ENCODE measurements at places on chromosomes 1 and 21. TPM values are rescaled to one million over a fixed set of nuclear protein-coding genes. Genes with fewer than 3 reads are reported as not detected.

The RAB42 gene
- not detected for total RNA-seq

The AHCTF1 gene
- total RNA-seq: 53.8 TPM

The YIPF1 gene
- total RNA-seq: 25.3 TPM

The KTI12 gene
- 17.6 TPM for total RNA-seq

The CTSK gene
- 5.3 TPM for total RNA-seq

The IFNLR1 gene
- 2.0 TPM for total RNA-seq

The MAD2L2 gene
- 153 TPM for total RNA-seq

The LCE2B gene
- total RNA-seq: not detected

The WARS2 gene
- total RNA-seq: 14.3 TPM

The TRIM45 gene
- 1.6 TPM for total RNA-seq

DNA sequence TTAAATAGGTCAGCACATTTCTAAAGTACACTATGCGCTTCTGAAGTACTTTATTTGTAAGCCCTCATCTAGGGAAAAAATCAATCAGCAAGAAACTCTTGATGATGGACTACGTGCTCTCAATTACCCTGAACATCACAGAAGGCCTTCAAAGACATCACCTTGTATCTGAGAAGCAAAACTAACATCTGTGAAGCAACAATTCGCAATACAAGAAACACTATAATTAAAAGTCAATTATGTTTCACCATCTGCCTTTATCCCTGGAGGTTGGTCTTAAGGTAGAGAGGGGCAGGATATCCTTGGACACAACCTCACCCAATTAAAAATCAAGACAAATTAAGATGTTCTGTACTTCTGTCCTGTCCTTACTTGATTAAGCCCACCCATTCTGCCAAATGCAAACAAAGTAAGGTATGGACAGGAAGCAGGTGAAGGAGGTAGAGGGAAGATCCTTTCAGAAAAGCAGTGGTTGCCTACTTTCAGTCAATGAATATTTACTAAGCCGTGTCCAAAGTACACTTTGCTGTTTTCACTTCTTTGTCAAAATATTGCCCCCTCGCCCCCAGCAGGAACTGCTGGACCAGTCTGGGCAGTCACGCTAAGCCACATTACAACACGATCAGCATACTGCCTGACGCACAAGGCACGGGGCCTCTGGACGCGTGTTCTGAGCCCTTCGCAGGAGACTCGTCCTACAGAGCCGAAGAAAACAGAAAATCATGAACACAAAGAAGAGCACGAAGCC is 887 bp downstream of the SLC19A2 start:
- DNase-seq: no peak

DNA sequence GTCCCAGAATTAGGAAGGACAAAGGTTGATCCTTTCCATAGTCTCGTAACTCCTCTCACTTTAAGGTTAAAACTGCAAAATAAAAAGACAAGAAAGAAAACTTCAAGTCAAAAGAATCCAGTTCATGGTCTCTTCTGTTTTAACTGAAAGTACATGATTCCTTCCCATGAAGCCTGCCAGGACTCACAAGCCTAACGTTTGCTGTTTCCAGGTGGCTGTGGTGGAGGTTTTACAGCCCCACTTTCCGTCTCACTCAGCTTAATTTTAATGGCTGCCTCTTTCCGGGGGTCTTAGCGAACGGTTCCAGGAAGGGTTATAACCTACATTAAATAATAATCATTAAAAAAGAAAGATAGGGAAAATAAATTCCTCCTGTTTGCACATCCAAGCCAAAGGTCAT is 136.8 kb upstream of the SPAG17 start:
- no peak for DNase-seq

GRCh38 chr1:228416217-228416933 is at the start of gene TRIM17:
TSS of gene TRIM17 (minus strand) at chr1:228416861. CDS start at chr1:228415072, 1,789 bp downstream.
- peak; percentile 76 for DNase-seq

DNA sequence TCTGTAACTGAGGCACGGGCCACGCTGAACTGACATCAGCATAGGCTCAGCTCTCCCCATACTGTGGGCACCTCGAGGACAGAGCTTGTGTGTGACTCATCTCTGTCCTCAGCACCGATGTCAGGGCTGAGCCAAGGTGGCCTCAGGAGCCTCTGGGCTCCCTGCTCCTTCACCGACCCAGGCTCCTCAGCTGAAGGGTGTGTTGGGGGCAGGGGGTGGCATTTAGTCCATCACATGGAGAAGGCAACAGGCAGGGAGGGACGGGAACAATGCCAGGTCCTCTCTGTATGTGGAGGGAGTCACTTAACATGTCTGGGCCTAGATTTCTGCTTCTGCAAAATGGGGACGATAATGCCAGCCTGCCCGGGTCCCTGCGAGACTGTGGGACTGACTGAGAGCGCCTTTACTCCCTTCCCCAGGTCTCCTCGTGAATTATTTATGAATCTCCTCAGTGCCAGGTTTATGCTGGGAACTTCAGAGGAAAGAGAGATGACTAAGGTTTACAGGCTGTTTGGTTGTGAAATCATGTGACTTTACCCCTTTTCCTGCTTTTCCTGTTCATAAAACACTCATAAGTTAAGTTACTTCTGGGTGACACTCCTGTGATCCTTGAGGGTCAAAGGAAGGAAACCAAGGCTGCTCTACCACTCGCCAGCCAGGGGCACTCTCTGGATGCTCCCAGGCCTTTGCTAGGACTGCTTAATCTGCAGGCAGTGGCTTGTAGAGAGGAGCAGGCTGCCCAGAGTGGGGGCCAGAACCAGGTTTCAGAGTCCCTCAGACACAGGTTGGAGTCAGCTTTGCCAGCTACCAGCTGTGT is 16.2 kb downstream of the TTC39A start:
- no peak for DNase-seq

- no peak for DNase-seq
These were observed 17.5 kb upstream of the LAMTOR5 start for GRCh38 chr1:110424699-110425611.

GRCh38 chr1:109630081-109630897 is 10.7 kb downstream of the AMPD2 start:
- DNase-seq: no peak

- DNase-seq: no peak
These were observed 233.6 kb downstream of the RPS6KC1 start for GRCh38 chr1:213284626-213285025.

- DNase-seq: no peak
These were observed 156.0 kb downstream of the RERE start for GRCh38 chr1:8661185-8662110.

GRCh38 chr1:214861615-214862014 is 220.9 kb upstream of the KCNK2 start:
- DNase-seq: no peak

GRCh38 chr1:221865808-221866207 is 123.9 kb upstream of the DUSP10 start:
- no peak for DNase-seq

DNA sequence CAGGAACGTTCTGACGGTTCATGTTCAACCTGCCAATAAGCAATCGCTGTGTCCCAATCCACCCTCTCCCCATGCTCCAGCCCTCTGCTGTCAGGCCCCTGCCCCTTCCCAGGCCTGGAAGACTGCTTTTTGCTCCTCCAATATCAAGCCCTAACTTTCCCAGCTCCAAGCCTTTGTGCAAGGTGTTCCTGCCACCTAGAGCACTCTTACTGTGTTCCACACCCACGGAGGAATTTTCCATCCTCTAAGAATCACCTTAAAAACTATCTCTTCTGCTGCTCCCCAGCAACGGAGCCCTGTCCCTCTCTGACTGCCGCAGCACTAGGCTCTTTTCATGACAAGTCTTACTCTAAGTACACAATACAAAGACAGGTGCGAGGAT is 657.9 kb downstream of the AJAP1 start:
- DNase-seq: no peak

GRCh38 chr1:12075195-12076114 is 12.4 kb downstream of the TNFRSF8 start:
- DNase-seq: no peak

DNA sequence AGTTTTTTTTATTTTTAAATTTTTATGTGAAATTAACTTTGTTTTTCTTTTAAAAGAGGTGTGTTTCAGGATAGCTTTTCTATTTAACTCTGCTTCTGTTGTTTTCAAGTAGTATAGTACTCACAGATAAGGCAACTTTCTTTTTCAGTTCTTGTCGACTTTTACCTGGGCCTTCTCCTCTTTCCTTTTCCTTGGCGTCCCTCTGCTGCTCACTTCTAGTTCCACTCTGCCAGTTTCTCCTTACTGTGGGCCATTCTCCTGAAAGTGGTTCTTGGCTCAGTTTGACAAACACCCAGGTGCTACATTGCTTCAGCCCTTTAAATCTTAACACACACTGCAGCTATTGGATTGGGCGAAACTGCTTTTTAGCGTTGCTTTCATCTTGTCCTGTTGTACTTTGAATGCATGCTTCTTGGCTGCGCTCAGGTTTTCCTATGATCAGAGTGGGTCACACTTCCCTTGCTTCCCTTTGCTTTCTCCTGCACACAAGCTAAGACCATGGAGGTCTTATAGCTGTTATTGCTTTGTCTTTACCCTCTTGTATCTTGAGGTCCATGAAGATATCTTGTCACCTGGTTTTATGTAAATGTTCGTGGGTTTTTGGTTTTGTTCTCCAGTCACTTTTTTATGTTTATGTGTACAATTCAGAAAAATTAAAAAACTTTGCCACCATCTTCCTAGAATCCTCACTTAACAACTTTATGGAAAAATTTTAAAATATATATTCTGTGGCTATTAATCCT is 21.6 kb downstream of the GABPA start:
- no peak for DNase-seq

DNA sequence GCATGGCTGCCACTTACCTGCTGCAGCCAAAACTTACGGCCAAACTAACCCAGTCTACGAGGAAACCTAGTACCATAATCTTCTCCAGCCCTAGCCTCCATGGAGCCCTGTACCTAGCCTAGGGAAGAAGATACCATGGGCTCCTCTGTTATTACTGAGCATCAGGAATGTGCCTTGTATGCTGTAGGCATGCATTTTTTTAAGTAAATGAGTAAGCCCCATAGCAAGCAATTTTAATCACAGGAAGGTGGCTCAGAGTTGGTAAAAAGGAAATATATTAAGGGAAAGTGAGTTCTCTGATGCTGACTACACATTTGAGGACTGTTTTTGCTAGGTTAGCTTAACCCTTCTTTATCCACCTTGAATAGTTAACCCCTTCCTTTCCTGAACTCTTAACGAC is 21.2 kb downstream of the NFASC start:
- no peak for DNase-seq

DNA sequence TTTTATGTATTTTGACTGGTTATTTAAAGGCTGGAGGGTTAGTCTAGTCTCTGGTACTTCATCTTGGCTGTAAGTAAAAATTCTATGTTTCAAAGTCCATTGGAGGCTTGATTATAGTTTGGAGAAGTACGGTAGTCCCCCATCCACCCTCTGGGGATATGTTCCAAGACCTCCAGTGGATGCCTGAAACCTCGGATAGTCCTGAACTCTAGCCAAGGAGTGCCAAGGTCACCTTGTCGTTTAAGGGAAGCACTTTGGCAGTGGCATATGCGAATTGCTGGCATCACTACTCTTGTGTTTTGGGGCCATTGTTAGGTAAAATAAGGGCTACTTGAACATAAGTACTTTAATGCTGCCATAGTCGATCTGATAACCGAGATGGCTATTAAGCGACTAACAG is 18.4 kb downstream of the CDC73 start:
- DNase-seq: no peak

GRCh38 chr1:156112276-156113137 is 2.0 kb upstream of the LMNA start:
- DNase-seq: no peak

DNA sequence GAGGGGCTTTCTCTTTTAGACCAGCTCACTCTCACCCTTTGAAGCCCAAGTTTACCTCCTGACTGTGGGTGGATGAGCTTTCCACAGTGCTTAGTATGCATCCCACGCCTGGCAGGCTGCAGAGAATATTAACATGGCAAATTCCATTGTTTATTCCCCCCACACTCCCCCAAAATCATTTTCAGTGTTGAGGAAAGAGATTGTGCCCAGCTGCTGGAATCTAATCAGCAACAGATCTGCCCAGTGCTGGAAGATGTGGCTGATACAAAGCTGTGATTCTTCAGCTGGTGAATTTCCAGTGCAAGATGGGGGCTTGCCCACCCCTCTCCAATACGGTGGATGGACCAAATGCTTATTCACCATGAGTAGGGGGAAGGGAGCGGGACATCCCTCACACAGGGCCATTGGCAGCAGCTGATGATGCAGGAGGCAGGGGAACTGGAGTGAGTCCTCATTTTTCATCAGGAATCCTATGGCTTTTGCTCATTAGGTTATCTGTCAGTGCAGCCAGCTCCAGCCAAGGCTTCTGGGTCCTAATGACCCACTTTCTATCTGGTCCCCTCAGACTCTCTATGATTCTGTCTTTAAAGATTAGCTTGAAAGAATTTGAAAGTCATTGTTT is 39.7 kb upstream of the KCNA3 start:
- DNase-seq: no peak

GRCh38 chr1:201108614-201109013 is 3.6 kb downstream of the CACNA1S start:
- no peak for DNase-seq

- DNase-seq: no peak
These were observed 5.5 kb upstream of the LCE5A start for GRCh38 chr1:152505083-152505482.

DNA sequence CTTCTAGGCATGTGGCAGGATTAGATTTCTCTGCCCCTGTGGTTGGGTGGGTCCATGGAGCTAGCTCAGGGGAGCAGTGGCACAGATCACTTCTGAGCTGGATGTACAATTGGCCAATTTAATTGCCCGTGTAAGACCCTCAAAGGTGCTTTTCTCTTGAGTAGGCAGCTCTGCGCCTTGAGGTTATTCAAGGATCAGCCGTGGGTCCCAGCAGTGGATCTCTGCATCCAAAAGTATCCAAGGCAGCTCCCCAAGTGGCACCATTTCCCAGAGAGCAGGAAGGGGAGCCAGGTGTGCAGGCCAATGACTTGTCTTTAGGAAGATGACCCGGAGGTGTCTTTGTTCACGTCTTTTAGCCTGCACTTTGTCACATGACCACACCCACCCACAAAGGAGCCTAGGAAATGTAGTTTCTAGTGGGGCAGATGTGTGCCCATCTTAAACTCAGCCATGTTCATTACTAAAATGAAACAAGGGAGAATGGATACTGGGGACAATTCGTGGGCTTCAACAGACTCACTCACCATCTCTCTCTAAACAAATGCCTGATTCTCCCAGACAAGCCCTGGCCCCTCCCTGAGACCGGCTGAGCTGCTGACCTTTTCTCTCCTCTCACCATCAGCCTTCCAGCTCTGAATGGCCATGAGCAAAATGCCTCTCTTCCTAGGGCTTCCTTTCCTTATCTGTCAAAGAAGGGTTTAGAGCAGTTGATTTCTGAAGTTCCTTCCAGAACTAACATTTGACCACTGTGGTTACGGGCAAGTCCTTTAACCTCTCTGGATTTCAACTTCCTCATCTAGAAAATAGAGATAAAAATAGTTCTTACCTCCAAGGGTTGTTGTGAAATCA is 41.4 kb upstream of the TENT5C start:
- no peak for DNase-seq

- no peak for DNase-seq
These were observed 78.0 kb downstream of the SYT6 start for GRCh38 chr1:114075546-114076242.
